ENCODE measurements at places on chromosomes 5 and 9.

DNA sequence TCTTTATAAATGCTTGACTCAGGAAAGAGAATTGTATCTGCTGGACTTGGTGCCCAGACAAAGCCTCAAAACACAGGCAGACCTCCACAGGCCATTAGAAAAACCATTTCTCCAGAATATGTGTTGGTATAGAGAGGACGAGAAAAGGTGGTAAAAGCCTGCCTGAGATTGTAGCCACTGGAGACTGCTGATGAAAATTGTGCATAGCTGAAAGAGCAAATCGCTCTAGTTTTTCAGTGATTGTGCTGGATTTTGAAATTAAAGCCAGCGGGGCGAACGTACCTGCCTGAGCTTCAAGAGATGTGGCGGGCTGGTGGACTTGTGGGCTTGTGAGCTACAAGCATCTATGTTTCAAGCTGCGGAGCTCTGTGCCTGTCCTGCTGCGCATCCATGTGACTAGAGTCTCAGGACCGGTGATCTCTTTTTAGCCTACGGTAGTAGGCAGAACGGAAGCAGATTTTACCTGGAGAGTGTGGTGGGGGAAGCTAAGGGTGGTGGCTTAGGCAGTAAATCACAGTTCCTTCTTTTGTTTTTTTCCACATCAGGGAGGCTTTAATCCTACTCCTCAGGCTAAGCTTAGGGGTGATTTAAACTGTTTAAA, 193.6 kb downstream of the SREK1 start:
- DNase-seq = no peak

DNA sequence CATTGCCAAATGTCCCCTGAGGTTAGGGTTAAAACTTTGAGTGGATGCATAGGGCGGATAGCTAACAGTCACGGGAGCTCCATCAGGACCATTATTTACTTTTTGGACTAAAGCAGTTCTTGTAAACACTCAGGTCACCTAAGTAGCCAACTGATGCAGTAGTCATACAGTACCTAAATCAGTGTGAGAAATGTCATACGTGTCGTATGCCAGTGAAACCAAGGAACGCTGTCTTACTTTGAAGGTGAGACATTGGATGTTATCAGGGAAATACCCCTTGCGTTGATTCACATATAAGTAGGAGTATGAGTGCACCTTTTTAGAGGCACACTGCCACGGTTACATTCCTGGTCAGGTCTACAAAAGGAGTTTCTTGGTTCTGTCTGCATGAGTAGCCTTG, 101.9 kb downstream of the LNPEP start:
- DNase-seq = no peak

GRCh38 chr9:126872516-126872915, 12.1 kb downstream of the ZBTB34 start:
- DNase-seq = no peak

- DNase-seq = no peak
These were observed 111.1 kb upstream of the RASA1 start for GRCh38 chr5:87156631-87157030.

- no peak for DNase-seq
These were observed 841.9 kb upstream of the ACO1 start for GRCh38 chr9:31542384-31543055.

GRCh38 chr5:173582216-173583111, 34.0 kb downstream of the BOD1 start:
- DNase-seq = no peak

DNA sequence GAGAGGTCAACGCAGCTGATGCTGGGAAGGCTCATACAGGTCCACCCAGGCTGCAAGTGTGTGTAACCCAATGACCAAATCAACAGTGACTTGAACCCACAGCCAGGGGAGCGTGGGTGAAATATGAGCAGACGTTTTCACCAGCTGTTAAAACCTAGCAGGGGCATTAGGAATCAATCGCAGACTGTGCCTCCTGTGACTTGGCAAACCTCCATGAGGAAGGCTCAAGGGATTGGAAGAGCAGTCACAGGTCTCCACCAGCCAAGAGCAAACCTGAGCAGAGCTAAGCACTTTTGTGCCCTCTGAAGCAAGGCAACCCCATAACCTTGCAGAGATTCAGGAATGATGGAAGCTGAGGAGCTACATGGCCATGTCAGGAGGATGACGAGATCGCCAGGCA, 25.5 kb downstream of the INSYN2B start:
- DNase-seq = no peak

DNA sequence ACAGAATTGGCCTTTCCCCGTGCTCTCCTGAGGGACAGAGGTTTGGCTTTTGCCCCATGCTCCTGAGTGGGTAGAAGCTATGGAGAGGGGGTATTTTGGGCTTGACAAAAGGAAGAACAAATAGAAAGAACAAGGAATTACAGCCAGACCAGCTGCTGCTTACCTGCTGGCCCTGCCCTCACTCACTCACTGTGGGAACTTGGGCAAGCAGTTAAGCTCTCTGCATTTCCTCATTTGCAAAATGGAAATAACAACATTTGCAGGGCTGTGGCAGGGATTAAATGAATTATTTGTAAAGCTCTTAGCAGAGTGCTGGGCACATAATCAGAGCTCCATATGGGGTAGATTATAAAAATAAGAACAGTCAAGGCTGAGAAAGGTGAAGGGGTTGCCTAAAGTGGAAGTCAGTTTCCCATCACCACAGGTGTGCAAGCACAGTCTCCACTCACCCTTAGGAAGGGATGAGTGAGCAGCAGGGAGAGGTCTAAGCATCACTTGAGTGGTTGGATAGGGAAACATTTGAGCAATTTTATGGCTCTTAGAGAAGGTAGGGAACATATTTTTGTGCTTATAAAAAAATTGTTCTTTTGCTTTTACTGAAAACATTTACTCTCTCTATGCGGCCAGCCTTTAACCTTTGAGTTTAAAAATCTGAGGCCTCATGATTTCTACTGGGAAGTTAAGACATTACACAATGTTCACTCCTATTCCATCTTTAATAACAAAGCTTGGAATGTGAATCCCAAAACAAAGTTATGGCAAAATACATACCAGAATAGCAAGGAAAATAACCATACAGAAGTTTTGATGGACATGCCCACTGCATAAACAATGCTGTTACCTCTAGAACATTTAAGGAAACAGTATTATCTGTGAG, 42.8 kb upstream of the LHFPL2 start:
- no peak for DNase-seq

- DNase-seq = no peak
These were observed 3.6 kb upstream of the NKX2-5 start for GRCh38 chr5:173238312-173239232.

DNA sequence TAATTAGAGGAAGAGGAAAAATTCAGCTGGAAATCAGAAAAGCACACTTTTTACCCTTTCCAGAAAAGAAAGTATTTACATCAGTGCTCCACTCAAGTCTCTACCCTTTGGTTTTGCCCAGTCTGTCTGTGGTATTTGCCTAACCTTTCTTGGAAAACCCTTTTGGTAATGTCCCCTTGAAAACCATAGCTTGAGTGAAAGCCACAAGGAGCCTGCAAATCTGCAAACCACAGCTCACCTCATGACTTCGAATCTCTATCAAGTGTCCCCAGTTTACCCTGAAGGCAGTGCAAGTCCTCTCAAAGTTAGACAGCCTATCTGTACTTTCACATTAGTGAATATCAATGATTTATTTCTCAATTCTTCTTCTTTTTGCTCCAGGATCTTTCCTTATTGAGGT, 162.1 kb upstream of the TSLP start:
- no peak for DNase-seq

DNA sequence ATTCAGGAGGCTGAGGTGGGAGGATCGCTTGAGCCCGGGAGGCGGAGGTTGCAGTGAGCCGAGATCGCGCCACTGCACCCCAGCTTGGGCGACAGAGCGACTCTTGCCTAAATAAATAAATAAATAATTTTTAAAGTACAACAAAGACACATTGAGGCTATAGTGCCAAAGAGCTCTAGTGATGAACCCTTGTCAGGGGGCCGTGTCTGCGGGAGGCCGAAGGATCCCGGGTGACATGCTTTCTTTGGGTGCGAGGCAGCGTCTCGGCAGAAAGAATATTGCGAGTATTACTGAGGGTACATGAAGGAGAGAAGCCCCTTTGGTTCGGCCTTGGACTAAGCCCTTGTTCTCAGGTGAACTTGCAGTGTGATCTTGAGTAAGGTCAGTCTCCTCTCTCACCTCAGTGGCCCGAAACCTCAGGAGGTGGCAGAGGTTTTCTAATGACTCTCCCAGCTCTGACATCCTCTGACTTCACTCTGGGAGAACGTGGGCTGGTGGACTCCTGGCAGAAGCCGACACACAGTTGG, 397 bp upstream of the RECK start:
- DNase-seq = no peak

DNA sequence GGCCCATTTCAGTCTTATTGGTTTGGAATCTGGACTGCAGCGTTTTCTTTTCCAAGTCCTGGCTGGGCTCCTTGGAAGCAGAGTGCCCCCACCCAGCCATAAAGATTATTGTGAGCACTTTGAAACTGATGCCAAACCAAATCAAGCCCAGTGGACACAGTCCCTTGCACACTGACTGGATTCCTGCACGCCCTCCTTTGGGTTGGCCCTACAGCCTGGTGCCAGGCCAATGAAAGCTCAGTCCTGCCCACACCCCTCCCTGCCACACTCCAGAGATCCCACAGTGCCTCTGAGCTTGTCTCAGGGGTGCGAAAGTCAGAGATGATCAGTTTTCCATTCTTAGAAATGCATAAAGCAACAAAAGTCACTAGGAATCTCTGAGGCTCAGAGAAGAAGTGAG, 181.9 kb downstream of the CETN3 start:
- DNase-seq = no peak

DNA sequence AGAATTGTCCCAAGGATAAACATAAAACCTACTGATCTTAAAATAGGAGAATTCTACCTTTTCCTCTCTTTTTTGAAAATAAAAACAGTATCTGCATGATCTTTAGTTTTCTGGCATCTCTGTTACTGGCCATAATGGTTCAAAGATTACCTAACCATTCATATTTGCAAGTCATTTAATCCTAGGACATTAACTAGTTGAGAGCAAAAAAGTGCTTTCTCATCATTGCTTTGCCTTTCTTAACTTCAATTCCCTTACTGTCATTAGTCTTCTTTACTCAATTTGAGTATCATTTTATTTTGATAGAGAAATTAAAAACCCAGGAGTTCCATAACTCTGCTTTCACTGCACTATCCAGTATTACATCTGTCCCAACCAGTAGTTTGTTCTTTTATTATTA, 68.6 kb downstream of the RFX3 start:
- no peak for DNase-seq

- no peak for DNase-seq
These were observed 350.8 kb downstream of the ENC1 start for GRCh38 chr5:74289691-74290090.

- DNase-seq = no peak
These were observed 121.6 kb upstream of the PPP1R26 start for GRCh38 chr9:135357863-135358551.

DNA sequence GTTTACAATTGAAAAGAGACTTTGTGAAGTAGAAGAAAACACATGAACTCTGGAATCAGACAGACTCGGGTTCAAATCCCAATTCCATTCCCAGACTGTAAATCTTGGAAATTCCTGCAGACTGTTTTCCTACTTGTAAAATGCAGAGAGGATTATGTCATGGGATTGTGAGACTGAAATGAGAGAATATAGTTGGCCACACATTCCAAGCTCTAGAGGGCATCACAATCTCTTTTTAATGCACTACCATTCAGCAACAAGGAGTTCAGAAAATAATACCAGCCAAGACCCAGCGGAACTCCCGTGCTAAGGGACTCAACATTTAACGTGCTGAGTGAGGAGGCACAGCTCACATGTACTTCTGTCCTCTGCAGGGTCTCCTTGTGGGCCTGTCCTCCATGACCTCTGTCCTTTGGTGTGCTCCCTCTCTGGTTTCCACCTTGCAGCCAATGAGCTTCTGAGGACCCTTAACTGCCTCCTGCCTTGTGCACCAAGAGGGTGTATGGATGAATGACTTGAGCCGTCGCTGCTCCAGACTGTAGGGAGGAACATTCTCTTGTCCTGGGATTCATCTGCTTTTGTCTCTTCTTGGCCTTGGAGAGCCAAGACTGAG, 263.5 kb downstream of the NTRK2 start:
- no peak for DNase-seq

GRCh38 chr9:134671341-134672113, 29.9 kb downstream of the COL5A1 start:
- no peak for DNase-seq

- DNase-seq = no peak
These were observed 84.5 kb upstream of the CER1 start for GRCh38 chr9:14806941-14807520.

DNA sequence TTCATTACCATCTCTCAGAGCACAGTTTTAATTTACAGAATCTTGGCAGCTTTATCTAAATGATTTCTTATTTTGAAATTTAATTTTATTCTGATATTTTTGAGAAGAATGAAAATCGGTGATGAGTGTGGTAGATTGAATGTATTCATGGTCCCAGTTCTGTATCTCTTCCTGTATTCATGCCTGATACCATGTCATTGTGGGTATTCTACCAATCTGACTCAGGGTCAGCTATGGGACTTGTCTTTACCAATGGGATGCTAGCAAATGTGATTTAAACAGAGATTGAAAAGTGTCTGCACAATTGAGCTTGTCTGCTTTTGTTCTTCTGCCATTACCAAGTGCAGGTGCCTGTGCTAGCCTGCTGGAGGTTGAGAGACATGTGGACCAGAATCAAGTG, 17.8 kb upstream of the ZNF618 start:
- DNase-seq = no peak

DNA sequence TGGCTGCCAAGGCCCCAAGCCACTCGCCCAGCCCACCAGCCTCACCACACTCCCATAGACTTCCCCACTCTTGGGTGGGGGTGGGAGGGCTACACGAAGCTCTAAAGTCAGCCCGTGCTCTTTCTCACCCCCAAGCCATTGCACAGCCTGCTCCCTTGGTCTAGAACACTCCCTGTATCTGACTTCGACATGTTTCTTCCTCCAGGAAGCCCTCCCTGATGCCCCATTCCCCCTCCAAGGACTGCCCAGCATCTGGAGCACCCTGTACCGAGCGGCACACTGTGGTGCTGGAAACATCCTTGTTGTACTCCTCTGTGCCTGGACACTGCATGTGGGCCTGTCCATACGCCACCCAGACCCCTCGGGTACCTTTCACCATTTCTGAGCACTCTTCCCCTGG, 49.4 kb upstream of the KCNMB1 start:
- no peak for DNase-seq

DNA sequence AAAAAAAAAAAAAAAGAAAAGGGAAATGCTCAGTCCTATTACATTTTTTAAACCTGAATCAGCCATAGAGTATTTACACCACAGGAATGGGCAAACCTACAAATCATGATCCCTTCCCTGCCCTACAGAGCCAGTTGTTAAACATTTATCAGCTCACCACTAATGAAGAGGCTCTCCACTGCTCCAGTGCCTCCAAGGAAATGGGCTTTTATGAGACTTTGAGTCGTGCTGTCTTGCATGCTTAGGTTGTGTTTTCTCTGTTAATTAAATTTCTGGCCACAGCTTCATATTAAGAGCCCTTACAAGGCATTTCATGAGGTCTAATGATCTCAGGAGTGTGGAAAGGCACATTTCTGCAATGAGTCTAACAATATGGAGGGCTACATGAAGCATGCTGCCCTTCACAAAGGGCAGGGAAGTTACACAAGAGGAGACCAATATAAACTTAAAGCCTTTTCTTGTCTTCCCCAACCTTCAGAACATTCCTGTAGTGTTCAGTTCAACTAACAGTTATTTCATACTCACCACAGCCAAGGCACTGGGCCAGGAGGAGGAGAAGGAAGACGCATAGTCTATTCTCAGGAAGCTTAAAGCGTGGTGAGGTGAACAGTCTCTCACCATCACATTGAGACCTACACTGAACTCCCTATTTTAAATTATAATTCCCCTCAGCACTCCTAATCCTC, 140.1 kb upstream of the ABCA1 start:
- DNase-seq = no peak

GRCh38 chr5:64615895-64616294, 74.4 kb upstream of the SHISAL2B start:
- no peak for DNase-seq

GRCh38 chr5:33008751-33009418, 297.8 kb downstream of the NPR3 start:
- DNase-seq = no peak
